ENCODE measurements at places on chromosomes 4 and X. TPM values are rescaled to one million over a fixed set of nuclear protein-coding genes. Genes with fewer than 3 reads are reported as not detected.

The GSTCD gene
- total RNA-seq: 13.9 TPM

- no peak overlapping the region for H3K27ac ChIP-seq
- H3K27me3 ChIP-seq: no peaks in the 10 kb centered on the region
- no peak overlapping the region for H3K4me3 ChIP-seq
Measured at GRCh38 chr4:21517126-21517859, 431.3 kb downstream of the KCNIP4 start.

DNA sequence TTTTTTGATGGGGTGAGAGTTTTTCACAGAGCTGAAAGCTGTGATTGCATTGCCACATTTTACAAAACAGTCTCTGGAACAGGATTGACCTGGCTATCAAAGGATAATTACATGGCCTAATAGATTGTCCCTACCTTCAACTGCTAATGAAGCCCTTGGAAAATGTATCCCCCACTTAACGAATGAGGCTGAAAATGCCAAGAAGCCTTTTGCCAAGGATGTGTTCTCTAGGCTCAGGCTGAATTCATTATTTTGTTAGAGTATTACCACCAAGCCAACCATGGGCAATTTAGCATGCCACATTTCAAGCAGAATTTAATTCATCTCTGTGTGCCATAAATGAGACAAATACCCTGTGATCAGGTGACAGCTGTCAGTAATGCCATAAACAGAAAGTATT lies 35.5 kb downstream of the SHROOM3 start:
- H3K27ac ChIP-seq: no peak overlapping the region
- no peaks in the 10 kb centered on the region for H3K4me1 ChIP-seq
- no peak for DNase-seq

- peak overlapping the region; percentile 64 for H3K27ac ChIP-seq
- no peaks in the 10 kb centered on the region for H3K36me3 ChIP-seq
- DNase-seq: no peak
- H3K4me3 ChIP-seq: peak overlapping the region; percentile 79
- H3K4me1 ChIP-seq: peaks cover 11% of the 10 kb centered on the region
- H3K27me3 ChIP-seq: no peaks in the 10 kb centered on the region
Measured at GRCh38 chrX:48523682-48524081, 2.1 kb downstream of the EBP start.
